ENCODE measurements at places on chromosomes 3 and 15.
A peak's percentile ranks its signal among the peaks of the same experiment; 100 is the strongest.

DNA sequence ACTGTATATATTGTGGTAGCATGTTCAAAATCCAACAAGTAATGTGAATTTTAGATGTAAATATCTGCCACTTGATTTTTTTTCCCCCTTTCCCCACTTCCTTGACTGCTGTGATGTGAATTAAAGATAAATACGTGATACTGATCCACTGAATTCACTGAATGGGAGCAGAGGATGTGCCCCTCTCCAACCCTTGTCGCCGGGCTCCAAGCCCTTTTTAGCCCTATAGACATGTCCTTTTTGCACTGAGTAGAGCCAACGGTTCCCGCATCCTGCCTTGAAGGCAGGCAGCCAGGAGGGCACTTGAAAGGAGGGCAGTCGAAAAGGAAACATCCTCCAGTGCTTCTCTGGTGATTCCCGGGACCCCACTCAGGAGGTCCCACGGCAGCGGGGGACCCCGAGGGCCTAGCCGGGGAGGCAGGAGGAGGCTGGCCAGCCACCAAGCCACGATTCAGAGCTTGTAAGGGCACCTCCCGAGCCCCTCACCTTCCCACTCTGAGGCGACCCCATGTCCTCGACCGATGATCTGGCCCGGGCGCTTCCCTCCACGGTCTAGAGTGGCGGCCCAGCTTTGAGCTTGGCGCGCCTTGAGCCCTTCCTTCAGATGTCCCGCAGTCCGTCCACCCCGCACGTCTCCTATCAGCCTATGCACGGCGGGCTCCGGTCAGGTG lies 901 bp upstream of the MANF start:
- DNase-seq, result no peak

DNA sequence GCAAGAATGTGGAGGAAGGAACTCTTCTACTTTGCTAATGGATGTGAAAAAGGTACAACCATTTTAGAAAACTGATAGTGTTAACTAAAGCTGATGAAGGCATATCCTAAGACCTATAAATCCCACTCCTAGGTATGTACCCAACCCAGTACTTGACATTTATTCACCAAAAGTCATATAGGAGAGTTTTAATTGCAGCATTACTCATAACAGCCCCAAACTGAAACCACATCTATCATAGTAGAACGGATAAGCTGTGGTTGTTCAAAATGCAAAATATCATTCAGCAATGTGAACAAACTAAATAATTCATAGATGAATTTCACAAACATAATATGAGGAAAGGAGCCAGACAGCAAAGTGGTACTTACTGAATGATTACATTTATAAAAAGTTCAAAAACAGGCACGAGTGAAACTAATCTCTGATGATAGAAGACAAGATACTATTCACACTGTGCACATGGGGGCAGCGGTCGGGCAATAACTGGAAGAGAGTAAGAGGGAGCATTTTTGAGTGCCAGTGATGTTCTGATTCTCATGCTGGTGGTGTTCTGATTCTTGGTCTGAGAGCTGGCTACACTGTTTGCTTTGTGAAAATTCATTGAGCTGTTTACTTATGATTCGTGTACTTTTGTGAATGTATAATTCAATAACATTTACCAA lies 34.3 kb downstream of the GOLIM4 start:
- no peak for DNase-seq

GRCh38 chr3:31465999-31466398 lies 66.7 kb upstream of the STT3B start:
- DNase-seq, result no peak

- DNase-seq, result no peak
Measured at GRCh38 chr15:34039790-34040113, 748 bp upstream of the AVEN start.

DNA sequence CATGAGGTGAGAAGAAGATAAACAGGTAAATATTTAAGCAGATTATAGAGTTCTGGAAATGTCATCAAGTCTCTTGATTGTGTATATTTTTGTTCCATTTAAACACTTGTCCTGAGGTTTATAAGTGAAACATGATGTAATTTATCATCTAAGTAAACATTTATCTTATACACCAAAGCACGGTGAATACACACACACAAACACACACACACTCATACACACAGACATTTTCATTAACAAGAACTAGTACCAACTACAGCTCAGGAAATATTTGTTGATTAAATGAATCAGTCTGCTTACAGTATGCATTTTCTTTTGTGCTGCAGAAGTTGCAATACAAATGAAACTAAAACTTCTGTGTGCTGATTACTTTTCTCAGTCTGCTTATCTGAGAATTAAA lies 357.3 kb downstream of the ZBTB20 start:
- DNase-seq, result no peak

- peak; percentile 94 for DNase-seq
Measured at GRCh38 chr15:31265871-31266711, 60.5 kb upstream of the KLF13 start.

DNA sequence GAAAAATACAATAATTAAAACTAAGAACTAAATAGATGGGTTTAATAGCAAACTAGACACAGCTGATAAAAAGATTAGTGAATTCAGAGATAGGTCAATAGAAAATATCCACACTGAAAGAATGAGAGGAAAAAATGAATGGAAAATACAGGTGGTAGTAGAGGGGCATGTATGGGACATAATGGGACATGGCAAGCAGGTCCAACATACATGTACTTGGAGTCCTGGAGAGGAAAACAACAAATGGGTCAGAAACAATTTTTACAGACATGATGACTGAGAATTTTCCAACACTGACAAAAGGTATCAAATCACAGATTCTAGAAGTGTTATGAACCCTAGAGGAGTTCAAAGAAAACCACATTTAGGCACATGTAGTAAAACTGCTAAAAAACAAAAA lies 68.4 kb downstream of the MTHFS start:
- DNase-seq, result no peak

DNA sequence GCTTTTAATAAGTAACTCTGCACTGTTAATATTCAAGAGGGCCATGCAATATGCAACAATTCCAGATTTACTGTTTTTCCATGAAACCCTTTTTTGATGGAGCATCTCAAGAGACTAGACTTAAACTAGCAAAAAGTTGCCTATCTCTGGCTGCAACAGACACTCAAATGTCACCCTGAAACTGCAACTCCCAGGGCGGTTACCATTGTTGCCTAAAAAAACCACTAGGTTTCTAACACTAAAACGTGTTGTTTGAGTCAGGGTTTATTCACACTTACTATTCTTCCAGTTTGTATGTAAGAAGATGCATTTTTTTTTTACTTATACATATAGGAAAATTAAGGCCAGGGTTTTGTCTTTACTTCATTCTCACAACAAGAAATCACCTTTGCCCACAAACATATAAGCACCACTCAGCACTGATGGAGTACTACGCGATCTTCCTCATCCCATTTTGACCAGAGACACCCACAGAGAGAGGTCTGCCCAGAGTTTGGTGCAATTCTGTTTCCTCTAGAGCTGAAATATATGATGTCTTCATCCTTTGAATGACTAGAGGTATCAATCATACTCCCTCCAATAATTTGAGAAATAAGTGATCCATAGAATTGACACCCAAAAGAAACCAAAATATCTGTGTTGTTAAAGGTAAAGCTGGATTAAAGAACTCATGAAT lies 124.0 kb upstream of the SNTN start:
- no peak for DNase-seq

DNA sequence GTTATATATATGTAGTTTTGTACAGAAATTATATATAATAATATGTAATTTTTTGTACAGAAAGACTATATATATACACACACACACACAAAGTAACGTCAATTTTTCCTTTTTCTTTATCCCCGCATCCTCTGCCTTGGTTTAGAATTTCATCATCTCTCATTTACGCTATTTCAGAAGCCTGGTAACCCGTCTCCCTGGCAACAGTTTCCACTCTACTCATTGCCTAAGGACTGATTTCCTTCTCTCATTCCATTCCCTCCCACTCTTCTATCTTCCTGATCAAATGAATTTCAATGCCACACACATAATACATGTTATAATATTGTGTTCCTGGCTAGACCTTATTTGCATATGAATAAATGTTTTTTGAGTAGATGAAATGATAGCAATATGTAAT lies 47.8 kb upstream of the NDN start:
- DNase-seq, result no peak

DNA sequence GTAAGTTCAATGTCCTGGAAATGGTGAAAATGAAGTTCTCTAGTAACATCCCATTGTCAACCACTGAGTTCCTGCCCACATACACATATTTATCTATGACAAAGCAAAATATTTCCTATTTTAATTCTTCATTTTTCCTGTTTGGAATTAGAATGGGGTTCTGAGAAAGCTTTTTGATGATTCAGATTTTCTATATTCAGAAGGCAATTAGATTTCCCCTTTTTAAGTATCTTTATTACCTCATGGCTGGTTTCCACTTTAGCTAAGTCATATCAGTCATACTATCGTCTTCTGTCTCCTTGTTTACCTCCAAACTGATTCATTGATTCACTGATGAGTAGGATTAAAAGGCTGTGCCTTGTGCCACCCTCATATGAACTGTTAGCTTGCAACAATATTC lies 17.9 kb downstream of the ETFA start:
- DNase-seq, result no peak

GRCh38 chr15:91338766-91339165 lies 238.7 kb downstream of the SV2B start:
- DNase-seq, result no peak

- no peak for DNase-seq
Measured at GRCh38 chr3:86984271-86984670, 6.7 kb downstream of the VGLL3 start.

DNA sequence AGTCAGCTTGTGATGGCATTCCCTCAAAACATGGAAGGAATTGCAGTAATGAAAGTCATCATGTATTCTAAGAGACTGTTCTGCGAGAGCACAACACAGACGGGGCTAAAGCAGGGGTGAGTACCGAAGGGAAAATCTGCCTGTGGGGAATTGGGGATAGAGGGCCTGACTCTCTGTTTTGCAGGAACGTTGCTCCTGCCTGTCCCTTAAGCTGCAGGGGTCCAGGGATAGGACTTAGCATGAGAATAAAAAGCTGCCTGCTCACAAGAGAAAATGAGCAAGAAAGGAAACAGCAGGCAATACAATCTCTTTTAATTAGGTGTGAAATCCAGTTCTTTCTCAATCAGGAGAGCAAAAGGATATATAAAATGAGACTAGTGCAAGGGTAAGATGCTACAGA lies 62.2 kb downstream of the TIGIT start:
- DNase-seq, result no peak

- no peak for DNase-seq
Measured at GRCh38 chr3:14852058-14852594, 33.4 kb downstream of the FGD5 start.

GRCh38 chr3:55089211-55089610 lies 161.4 kb upstream of the LRTM1 start:
- DNase-seq, result no peak

GRCh38 chr15:84913360-84913723 lies 28.9 kb downstream of the SLC28A1 start:
- no peak for DNase-seq

Measured in GM12864 (cell line).